ENCODE measurements at places on chromosomes 5 and 9.

DNA sequence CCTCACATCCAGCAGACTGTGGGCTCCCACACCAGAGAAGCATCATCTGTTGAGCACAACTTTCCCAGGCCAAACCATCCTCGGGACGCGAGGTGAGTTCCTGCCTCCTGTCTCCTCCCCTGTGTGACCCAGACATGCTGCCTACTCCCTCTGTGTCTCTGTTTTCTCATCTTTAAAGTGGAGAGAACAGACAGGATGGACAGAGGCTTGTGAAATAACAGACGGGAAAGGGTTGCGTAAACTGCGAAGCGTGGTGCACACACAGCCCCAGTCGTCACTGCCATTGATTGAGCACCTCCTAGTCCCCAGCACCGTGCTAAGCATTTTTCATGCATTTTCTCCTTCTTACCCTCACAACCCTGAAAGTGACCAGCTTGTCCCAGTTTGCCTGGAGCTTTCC is 52.1 kb upstream of the LMX1B start:
- DNase-seq, result no peak

DNA sequence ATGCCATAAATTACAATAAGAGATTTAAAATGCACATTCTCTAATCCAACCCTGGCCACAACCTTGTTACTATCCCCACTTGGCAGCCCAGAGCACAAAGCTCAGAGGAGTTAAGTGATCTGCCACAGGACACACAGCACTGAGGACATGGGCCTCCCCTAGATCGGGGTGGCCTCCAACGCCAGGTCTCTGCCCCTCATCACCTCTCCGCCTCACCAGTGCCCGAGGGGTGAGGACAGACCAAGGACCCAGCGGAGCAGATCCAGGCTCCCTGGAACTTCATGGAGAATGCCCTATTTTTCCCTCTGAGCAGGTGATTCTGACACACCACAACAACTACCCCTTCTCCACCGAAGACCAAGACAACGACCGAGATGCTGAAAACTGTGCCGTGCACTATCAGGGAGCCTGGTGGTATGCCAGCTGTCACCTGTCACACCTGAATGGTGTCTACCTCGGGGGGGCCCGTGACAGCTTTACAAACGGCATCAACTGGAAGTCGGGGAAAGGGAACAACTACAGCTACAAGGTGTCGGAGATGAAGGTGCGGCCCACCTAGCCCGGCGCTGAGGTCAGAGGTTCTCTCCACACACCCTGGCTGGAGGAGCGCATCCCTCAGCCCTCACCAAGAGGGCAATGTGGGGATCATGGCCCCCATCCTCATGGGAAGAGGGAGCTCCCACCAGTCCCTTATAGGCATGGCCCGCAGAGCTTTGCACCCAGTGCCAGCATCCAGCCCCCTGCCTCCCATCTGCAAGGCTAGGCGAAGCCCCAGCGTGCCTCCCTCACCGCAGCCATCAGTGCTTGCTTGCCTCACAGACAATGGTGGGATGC is 12.5 kb upstream of the FCN2 start:
- no peak for DNase-seq

DNA sequence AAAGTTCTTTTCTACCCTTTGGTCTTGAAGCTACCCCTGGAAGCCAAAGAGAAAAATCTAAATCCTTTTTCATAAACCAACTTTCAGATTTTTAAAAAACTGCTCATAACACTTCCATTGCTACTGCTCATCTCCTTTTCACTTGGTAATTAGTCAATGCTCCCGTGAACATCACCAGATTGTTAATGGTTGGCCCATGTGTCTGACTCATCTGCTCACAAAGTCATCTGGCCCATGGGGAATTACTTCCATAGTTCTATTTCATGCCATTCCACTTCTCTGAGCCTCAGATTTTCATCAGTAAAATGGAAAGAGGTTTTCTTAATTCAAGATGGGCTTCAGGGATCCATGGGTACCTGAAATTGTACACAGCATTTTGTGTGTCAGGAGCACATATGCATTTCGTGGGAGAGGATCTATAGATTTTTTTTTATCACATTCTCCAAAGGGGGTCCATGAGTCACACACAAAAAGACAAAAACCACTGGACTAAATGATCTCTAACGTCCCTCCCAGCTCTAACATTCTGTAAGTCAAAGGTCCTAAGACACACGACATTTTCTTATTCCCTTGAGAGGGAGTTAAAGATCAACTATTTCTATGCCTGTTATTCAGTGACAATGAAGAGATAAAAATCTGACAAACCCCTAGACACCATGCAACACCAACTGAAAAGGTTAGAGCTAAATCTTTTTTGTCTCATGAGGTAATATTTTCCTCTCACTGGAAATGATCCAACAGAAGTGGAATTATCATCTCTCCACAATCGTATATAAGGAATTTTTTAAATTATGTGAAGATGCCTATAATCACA is 75.4 kb downstream of the TEX10 start:
- DNase-seq, result no peak

GRCh38 chr5:82295959-82296531 is 17.9 kb upstream of the RPS23 start:
- no peak for DNase-seq

DNA sequence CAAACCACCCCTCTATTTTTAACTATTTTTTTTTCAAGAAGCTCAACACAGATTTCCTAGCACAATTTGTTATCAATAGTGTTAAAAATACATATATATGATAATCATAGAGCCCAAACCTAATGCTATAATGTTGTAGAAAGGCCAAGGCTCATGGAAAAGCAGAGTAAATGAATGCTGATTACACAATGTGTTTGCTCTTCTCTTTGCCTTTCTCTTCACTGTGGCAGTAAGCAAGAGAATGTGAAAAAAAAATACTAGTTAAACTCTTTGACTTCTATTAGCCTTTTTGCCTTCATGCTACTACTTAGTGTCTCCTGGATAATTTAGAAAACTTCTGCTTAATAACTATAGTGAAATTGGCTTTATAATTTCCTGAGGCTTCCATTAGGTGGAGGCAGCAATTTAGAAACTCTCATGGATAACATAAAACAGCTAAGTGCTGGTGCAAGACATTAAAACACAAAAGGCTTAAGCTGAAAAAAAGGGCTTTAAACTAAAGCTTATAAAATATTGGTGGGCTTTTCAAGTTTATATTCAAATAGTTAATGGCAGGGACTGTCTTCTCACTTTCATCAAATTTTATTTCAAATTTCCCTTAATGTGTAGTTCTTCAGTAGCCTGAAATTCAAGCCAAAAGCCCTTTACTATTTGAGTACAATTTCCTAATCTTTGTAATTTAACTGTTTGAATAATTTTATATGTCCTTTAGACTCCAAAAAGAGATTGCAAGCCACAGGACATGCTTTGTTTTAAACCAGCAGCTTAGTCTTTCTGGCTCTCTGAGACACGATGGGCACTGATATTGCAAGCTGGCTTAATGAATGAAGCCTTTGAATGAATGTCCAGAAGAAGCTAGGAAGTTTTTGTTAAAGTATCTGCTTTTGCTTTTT is 2031.8 kb upstream of the CDH6 start:
- no peak for DNase-seq

DNA sequence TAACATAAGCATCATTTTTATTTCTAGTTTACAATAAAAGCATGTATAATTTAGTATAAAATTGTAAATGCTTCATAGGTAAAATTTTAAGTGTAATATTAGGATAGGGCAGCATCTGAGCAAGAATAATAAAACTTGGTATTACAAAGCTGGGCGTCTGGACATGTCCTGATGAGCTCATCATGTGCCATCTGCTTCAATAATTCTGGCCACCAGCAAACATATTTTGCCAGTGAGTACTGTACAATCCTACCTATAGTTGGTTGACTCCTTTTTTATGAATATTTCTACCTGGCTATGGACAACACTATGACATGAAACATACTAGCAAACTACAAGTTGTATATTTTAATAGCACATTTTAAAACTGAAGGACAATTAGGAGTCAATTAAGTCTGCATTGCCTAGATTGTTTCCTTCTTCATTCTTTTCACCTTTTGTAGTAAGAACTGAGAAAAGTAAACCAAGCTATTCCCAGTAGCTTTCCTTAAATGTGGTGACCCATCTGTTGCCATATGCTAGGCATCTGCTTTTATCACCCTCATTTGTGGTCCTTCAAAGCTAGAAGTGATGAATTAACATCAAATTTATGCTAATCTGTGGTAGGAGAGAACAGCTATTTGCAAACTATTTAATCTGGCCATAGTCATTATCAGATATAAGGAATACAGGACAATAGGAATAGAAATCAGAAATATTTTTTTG is 23.4 kb downstream of the LURAP1L start:
- DNase-seq, result no peak

- no peak for DNase-seq
Observed at GRCh38 chr5:172881691-172882370, 47.8 kb downstream of the ERGIC1 start.

DNA sequence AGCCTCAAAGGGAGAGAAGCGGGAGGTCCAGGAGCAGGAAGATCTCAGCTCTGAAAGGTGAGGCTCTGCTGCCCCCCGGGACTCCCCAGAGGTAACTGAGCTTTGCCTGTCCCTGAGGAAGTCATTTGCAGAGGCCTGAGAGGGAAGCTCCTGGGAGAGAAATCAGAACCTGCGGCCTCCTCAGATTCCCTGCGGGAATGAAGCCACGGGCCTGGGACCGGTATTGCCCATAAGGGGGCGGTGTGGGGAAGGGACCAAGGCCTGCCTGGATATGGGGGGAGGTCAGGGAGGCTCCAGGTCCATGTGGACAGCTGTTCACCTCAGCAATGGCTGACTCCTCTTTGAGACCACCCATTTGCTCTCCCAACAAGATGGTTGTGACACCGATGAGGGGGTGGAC is 1.3 kb downstream of the SPATA31E1 start:
- DNase-seq, result no peak

GRCh38 chr5:159515909-159516415 is 185.7 kb upstream of the IL12B start:
- peak; percentile 45 for DNase-seq

DNA sequence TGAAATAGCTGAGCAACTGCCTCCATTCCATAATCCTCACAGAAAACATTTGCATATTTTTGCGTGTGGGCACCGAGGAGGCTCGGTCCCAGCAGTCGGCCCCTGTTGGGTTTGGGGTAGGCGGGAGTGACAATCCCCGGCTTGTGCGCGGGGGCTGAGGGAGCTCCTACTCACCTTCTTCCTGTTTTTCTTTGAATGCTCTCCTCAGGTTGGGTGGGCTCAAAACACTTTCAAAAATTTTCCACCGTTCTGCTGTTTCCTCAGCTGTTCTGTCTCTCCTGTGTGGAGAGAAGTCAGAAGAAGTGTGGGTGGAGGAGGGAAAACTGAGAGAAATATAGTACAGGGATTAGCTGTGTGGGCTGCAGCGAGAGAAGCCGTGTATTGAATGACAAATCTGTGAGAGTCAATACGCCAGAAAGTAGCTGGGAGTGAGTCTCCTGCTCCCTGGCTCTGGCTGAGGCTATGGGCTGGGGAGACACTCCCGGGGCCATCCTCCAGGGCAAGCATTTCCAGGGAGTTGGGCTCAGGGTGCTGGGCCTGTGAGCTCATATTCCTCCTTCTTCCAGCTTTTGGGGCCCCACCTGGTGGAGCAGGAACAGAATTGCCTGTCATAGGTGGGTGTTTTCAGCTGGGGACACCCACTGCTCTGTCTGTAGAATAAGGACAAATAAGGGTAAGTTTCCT is 84.7 kb downstream of the CMYA5 start:
- no peak for DNase-seq

Measured in stimulated activated CD8-positive, alpha-beta memory T cell treated with anti-CD3 and anti-CD28 coated beads, Interleukin-15, amount 100 ng/mL, for 1 hour (primary cell).